ENCODE measurements at places on chromosomes 4 and X.

DNA sequence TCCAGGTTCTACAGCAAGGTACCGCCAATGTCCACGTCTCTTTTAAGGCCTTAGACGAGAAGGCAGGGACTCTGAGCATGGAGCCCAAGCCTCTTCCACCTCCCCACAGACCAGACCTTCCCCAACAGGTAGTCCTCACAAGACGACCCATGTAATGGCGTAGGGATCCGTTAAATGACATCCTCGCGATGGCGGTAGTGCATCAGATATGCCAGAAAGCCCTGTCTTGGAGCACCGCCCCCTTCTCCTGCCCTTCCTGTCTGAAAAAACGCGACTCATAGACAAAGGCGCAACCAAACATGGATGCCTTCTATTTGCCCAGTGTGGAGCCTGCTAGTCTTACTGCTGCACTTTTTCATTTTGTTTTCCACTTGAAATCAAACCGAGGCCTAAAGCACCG is 185.4 kb downstream of the OR13H1 start:
- DNase-seq, result no peak

DNA sequence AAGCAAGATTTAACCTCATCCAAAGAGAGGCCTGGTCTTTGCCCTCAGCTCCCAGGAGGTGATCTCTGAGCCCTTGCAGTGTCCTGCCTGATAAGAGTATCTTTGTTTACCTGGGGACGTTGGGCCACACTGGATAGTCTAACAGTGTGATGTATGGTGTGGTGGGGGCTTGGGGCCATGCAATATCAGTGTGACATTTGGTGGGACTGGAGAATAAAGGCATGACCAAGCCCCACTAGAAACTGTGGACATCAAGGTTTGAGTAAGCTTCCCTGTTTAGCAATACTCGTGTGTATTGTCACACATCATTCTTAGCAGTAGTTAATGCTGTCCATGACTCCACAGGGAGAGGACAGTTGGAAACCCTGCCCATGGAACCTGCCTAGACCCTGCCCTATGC is 34.4 kb downstream of the BBS12 start:
- DNase-seq, result no peak

DNA sequence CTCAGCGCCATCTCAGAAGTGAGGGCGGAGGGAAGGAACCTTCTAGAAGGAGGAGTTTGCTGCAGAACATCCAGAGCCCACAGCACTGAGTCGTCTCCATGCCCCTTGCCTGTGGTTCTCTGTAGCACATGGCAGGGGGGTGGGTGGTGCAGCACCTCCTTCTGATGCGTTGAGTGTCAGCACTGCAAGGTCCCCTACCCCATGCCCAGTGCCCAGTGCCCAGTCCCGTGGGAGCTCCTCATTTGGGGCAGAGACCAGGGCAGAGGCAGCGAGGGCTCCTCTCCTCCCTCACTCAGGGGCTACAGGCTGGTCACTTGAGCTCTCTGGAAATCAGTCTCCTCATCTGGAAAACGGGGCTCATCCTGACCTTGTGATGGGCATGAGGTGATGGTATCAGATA is 78.1 kb downstream of the HTRA3 start:
- DNase-seq, result no peak

DNA sequence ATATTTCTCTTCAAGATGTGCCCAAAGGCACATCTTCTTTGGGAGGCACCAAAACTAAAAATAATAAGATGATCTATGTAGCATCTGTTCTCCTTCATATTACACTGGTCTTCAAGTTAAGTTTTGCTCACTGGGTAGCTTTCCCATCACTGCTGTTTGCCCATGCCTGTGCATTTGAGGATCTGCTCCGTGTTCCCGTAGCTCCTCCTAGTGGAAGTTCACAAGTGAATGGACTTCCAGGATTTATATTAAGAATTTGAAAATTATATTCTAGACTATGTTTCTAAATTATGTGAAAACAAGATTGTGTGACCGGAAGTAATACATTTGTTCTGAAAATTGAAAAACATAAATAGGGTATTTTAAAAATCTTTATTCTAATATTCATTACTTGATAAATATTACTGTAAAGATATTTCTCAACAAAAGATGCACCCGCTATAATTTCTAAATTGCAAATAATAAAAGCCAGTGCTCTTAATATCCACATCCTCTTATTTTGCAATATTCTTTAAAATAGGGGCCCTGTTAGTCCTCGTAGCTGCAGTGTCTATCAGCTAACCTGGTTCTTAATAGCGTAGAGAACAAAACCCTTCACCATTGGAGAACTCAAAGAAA is 147.7 kb downstream of the RBM46 start:
- DNase-seq, result peak; percentile 63

- no peak for DNase-seq
Observed at GRCh38 chr4:180823108-180823507, 1420.1 kb upstream of the TENM3 start.

GRCh38 chr4:8398347-8398746 is 42.2 kb downstream of the ACOX3 start:
- DNase-seq, result no peak
